ENCODE measurements at places on chromosomes 12 and 14.

- no peak for DNase-seq
Observed at GRCh38 chr12:60279221-60279620, 683.4 kb downstream of the SLC16A7 start.

- no peak for DNase-seq
Observed at GRCh38 chr14:93941293-93941910, 14.3 kb downstream of the FAM181A start.

DNA sequence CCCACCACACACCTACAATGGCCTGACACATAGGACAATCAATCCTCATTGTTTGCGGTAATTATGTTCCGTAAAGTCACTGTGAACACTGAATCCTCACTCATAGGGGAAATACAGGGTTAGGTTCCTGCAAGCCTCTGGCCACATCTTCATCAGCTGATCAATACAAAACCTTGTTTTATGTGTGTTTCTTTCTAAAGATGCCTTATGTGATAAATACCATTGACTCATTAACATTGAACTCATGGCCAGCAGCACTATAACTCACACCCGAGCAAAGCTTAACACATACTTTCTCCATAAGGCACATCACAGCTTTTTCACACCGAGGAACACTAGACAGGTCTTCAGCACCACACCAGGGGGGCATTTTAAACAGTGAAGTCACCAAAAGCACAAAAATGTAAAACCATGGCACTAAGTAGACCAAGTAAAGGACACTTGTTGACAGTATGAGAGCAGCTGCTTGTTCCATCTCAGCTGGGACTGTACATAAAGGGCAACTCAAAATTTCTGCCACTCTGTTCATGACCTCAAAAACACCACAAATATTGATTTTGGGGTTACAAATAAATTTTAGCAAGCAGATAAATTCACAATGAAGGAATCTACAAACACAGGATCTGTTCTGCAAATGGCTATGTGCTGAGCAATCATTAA lies 60.5 kb downstream of the ESR2 start:
- DNase-seq, result no peak

DNA sequence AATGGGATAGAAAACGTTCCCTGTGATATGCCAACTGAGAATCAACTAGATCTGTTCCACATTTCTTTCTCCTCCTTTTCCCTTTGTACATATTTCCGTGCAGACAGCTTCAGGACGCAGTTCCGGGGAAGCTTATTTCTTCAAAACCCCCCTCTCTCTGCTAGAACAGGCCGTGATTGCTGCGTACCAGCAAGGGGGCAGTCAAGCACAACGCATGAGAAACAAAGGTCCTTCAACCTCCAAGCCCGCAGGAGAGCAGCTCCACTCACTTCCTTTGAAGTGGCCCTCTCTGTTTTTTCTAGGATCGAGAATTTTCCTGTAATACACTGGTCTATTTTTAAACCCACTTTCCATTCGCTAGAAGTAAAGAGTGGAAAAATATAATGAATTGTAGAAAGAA lies 80.8 kb downstream of the ZNF664 start:
- DNase-seq, result no peak

- DNase-seq, result no peak
Observed at GRCh38 chr12:81039231-81039630, 38.6 kb upstream of the ACSS3 start.

- no peak for DNase-seq
Observed at GRCh38 chr12:132448463-132448820, 41.5 kb upstream of the FBRSL1 start.

DNA sequence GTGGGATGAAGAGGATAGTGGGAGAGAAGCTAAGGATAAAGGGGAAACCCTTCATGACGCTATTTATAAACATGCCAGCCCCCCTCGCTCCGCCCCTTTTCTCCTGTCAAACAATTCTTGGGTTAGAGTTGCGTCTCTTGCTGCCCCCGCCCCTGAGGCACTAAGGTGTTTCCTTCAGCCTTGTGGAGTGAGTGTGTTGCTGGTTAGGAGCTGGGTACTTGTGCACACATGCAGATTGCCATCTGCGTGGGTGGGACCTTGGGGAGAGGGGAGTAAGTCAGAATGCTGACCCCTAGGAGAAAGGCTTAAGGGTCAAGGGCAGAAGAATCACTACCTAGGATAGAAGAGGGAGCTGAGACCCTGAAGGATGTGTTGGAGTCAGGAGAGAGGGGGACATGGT lies 5.4 kb downstream of the FOXJ2 start:
- DNase-seq, result no peak

DNA sequence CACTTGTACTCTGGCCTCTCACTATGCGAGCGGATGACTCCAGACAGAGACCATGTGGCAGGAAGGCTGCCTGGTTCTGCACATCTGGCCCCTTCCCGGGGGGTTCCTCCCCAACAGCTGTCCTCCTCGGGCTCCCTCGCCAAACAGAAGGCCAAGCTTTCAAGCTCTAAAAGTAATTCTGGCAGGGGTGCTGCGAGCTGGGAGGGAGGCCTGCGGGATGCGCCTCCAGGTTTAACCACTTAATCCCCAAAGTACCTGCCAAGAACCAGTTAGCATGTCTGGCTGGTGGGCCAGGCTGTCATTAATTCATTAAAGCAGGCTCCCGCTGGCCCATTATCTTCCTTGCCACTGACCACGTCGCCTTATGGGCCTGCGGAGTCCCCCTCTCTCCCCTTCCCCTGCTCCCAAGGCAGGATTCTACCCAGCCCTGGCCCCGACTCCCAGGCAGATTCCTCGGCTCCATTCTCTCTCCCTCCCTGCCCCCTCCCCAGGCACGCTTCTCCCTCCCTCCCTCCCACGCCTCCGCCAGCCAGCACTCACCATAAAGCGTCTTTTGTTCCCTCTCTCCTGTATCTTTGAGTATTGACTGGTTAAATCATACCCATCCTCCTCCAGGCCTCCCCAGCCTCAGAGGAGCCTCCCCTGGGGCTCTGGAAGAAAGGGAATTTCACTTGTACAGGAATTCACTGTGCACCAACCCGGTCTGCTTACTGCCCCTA lies 4.9 kb downstream of the HRK start:
- no peak for DNase-seq

DNA sequence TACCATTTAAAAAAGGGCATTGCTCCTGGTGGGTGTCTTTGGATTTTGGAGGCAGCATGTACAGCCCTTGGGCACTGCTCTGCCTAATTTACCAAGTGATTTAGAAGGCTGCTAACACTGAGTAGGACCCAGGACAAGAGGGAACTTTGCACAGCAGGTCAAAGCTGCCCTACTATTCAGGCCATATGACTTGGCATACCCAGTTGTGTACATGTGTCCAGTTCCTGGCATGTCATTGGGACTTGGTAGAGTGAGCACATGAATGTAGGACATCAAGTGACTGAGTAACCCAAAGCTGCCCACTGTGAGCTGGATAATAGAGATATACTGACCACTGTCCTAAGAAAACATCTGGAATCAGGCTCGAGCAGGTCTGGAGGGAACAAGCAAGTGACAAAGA lies 15.7 kb downstream of the CDKL1 start:
- DNase-seq, result no peak

GRCh38 chr12:71438670-71439361 lies 782 bp upstream of the LGR5 start:
- no peak for DNase-seq

GRCh38 chr12:44525806-44526654 lies 350.1 kb downstream of the NELL2 start:
- no peak for DNase-seq

GRCh38 chr14:50091240-50091913 lies 25.0 kb downstream of the VCPKMT start:
- DNase-seq, result no peak

DNA sequence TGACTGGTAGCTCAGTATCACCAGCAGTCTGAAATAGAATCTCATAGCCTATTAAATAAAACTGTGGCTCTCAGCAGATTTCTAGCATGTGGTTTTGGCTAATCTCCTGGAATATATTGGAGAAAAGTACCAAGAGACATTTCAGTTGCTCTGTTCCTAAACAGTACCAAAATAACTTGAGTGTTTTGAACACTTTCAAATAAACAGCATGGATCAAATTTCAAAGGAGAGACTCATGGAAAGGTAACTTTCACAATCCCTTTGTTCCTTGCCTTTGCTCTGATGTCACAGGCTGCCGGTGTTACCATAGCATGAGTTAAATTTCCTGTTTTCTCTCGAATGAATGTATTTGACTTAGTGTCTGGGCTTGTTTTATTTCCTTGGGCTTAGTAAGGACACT lies 3.4 kb downstream of the ARG2 start:
- peak; percentile 23 for DNase-seq

GRCh38 chr14:100747736-100748135 lies 21.0 kb downstream of the DLK1 start:
- DNase-seq, result no peak

GRCh38 chr14:76292561-76292960 lies 83.4 kb upstream of the ESRRB start:
- DNase-seq, result no peak

GRCh38 chr12:1531153-1531653 lies 63.2 kb downstream of the FBXL14 start:
- peak; percentile 9 for DNase-seq

Measured in CD4-positive, alpha-beta T cell treated with Interleukin-6 for 4 hours (primary cell).